Activated naive CD4-positive, alpha-beta T cell treated with anti-CD3 and anti-CD28 coated beads for 36 hours (primary cell): ENCODE measurements at places on chromosomes 7 and 10.
A peak's percentile ranks its signal among the peaks of the same experiment; 100 is the strongest.

GRCh38 chr7:118657391-118658005 lies 433.0 kb downstream of the ANKRD7 start:
- DNase-seq: no peak

GRCh38 chr7:141497391-141497790 lies 53.8 kb upstream of the AGK start:
- no peak for DNase-seq

GRCh38 chr7:15143121-15143520 lies 240.6 kb upstream of the DGKB start:
- DNase-seq: no peak

- no peak for DNase-seq
Observed at GRCh38 chr10:113099431-113100183, 149.6 kb downstream of the TCF7L2 start.

DNA sequence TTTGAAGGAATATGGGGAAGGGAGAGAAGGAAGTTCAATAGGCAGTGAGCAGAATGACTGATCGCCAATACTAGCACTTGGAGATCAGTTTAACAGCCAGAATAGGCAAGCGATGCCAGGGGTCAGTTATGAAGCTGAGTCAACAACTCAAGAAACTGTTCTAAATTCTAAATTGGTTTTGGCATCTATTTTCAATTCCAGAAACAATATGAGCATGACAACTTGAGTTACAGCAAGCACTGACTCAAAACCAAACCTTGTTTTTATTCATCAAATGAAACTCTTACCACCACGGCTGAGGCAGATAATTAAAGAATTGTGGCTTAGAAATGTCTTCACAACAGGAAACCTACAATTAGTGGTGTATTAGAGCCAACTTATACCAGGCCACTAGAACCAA lies 180.5 kb upstream of the ASAH2 start:
- peak; percentile 45 for DNase-seq

- DNase-seq: no peak
Observed at GRCh38 chr10:28949005-28950004, 272.0 kb downstream of the BAMBI start.

DNA sequence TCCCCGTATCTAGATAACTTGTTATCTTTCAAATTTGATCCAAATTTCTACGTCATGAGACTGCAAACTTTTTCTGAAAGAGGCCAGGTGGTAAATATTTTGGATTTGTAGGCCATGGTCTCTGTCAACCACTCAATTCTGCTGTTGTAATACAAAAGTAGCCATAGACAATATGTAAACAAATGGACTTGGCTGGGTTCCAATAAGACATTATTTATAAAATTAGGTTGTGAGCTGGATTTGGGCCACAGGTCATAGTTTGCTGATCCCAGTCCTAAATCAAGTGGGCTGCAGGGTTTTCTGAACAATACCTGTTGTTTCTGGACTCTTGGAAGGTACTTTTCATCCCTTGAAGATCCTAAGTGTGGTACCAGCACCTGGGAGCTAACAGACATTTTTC lies 1178.0 kb downstream of the SORCS1 start:
- DNase-seq: no peak

GRCh38 chr7:115230882-115231571 lies 309.1 kb downstream of the MDFIC start:
- no peak for DNase-seq

DNA sequence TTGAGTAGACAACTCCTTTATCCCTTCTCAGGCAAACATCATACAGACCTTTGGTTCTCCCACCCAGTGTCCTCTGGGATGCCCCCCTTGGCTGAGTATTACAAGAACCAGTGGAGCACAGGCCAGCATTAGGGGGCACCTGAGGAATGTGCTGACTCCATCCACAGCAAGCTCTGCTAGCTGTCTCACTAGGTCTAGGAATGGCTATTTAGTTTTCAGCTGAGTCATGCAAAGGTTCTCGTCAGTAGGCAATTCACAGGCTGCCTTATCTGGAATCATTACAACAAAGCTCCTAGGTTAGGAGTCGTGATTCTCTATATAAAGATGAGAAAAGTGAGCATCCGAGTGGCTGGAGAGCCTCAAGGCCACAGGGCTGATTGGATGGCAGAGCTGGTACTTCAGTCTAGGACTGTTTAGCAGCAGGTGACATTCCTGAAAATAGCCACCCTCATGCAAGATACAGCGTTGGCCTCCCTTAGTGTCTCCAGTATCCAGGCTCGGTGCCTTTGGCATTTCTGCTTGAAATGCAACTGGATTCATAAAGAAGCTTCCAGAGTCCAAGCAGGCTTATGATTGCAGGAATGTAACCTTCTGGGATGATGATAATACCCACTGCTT lies 75.8 kb downstream of the CDCA7L start:
- no peak for DNase-seq

DNA sequence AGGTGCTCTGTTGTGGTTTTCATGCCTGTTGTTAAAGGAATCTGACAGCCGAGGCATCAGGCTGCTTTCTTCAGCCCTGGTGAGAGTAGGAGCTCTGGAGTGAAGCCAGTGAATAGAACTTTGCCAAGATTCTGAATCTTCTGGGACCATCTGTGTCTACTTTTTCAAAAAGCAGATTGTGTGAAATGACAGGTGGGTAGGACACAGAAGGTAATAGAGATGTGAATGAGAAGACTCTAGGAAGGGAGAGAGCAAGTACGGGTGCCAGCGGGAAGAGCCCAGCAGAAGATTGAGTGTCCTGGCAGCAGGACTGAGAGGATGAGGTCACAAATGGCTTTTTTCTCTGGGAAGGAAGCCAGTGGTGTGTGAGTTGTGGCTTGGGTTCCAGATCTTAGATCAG lies 429.2 kb downstream of the SDK1 start:
- DNase-seq: no peak

- DNase-seq: peak; percentile 61
Observed at GRCh38 chr10:103845972-103846371, 9.4 kb downstream of the SH3PXD2A start.

DNA sequence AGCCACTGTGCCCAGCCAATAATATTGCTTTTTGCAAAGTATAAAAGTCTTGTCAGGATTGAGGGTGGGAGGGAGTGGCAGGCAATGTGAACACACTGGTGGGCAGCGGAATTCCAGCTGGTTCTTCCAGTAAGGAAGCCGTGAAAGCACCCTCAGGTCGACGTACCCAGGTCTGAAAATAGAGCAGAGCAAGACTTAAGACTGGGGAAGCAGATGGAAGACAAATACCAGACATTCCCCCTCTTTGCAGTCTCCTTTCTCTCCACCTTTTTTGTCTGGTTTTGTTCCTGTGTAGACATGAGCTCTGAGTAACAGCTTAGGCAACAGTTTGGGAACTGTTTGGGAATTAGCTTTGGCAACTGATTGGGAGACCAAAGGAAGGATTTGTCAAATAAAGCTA lies 17.6 kb upstream of the CSTF2T start:
- no peak for DNase-seq

DNA sequence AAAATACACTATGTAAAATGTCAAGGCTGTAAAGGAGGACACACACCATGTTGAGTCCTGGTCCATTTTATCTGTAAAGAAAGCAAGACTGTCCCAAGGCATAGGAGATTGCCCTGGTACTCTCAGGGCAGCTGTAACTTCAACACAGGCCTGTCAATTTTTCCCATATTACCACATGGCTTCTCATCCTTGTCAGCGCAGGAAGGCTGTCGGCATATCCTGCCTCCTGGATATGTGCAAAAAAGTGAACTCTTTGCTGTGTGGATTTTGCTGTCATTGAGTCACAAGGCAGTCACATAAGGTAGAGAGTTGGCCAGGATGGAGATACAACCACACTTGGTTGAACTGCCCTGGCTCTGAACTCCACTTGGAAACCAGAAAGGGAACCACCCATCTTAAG lies 8.7 kb downstream of the DUSP5 start:
- DNase-seq: no peak

DNA sequence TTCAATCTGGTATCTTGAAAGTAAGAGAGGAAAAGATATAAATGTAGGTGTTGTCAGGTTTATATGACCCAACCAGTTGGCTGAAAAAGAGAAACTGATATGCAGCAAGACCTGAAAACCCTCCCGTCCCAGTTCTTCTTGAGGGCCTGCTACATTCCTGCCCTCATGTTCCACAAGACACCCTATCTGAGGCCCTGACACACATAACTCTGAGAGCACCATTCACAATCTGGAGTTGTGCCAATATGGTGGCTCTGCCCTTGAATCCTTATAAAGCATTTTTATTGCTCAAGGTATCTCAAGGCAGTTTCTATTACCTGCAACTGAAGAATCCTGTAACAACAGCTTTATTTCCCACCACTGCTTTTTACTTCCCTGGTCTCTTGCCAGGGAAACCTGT lies 17.0 kb downstream of the XPNPEP1 start:
- DNase-seq: no peak

GRCh38 chr7:139993169-139993568 lies 69.6 kb downstream of the PARP12 start:
- no peak for DNase-seq

DNA sequence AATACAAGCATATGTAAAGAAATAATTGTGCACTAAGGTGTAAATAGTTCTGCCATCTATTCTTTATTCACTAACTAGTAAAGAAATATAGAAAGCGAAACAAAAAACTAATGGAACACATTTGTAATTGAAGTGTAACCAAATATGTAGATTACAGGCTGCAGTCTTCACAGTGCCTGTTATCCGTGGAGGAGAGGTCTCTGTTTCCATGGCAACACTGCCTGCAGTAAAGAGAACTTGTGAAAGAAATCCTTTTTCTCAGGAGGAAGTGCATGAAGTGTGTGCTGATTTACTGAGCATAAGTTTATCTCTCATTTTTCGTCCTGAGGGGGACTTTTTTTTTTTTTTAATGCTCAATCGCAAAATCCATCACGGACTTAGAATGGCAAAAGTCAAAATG lies 102.5 kb downstream of the APBB1IP start:
- DNase-seq: peak; percentile 11

- DNase-seq: no peak
Observed at GRCh38 chr10:129122846-129123245, 344.2 kb upstream of the MGMT start.

GRCh38 chr7:28811701-28812430 lies 146.3 kb downstream of the TRIL start:
- DNase-seq: no peak

GRCh38 chr10:8568401-8568800 lies 513.9 kb downstream of the GATA3 start:
- no peak for DNase-seq

- DNase-seq: peak; percentile 96
Observed at GRCh38 chr7:105808703-105809590, 67.5 kb downstream of the ATXN7L1 start.

DNA sequence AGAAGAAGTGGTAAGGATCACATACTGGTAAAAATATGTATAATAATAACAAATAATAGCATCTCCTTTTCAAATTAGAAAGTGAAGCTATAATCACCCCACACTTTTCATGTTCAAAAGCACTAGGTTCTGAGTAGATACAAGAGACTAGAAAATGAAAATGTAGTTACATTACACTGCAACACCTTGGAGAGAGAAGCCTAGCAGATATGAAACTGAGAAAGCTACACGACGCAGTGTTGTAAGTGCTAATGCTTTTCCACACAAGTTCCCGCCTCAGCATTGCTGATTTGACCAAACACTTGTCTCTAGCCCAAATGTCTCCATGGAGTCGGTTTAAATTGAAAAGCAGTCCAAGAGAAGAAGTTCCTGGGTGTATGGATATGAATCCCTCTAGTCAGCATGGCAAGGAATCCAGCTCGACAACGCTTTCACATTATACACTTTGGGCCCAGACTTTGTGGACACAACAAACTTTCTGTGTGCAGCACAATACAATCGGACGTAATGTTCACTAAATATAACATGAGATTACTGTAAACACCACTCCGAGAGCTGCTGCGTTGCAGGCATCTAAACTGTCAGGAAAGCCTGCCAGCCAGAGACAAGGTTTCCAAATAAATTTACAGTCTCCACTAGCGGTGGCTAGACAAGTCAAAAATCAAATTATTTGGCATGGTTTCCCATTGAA lies 1.7 kb downstream of the PDE1C start:
- DNase-seq: no peak

- no peak for DNase-seq
Observed at GRCh38 chr7:70881167-70881847, 250.6 kb upstream of the GALNT17 start.

- DNase-seq: no peak
Observed at GRCh38 chr10:59126261-59126660, 50.2 kb upstream of the PHYHIPL start.

GRCh38 chr7:112529521-112529920 lies 48.7 kb downstream of the LSMEM1 start:
- DNase-seq: no peak

GRCh38 chr7:134851141-134851540 lies 71.7 kb downstream of the CALD1 start:
- DNase-seq: no peak

- DNase-seq: no peak
Observed at GRCh38 chr10:59560161-59560560, 149.5 kb downstream of the SLC16A9 start.

GRCh38 chr10:24723386-24723787 lies 300 bp downstream of the ARHGAP21 start:
- peak; percentile 24 for DNase-seq
